Stimulated activated CD8-positive, alpha-beta memory T cell treated with anti-CD3 and anti-CD28 coated beads, Interleukin-7, amount 100 ng/mL, for 1 hour (primary cell): ENCODE measurements at places on chromosomes 1 and 21.

DNA sequence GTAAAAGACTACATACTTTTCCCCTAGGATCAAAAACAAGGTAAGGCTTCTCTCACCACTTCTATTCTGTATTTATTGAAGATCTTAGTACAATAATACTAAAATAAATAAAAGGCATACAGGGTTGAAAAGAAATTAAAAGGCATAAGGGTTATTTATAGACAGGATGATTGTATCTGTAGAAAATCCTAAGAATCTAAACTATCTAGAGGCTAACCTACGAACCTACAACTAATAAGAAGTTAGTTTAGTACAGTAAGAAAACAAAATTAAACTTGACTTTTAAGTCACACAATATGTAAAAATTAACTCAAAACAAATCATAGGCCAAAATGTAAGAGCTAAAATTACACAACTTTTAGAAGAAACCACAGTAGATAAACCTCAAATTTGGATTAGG, 50.4 kb upstream of the ADAM30 start:
- no peak for DNase-seq

- no peak for DNase-seq
Observed at GRCh38 chr1:10632691-10633090, 157.9 kb downstream of the PEX14 start.

- DNase-seq, result no peak
Observed at GRCh38 chr1:175844877-175845276, 101.5 kb upstream of the TNR start.

DNA sequence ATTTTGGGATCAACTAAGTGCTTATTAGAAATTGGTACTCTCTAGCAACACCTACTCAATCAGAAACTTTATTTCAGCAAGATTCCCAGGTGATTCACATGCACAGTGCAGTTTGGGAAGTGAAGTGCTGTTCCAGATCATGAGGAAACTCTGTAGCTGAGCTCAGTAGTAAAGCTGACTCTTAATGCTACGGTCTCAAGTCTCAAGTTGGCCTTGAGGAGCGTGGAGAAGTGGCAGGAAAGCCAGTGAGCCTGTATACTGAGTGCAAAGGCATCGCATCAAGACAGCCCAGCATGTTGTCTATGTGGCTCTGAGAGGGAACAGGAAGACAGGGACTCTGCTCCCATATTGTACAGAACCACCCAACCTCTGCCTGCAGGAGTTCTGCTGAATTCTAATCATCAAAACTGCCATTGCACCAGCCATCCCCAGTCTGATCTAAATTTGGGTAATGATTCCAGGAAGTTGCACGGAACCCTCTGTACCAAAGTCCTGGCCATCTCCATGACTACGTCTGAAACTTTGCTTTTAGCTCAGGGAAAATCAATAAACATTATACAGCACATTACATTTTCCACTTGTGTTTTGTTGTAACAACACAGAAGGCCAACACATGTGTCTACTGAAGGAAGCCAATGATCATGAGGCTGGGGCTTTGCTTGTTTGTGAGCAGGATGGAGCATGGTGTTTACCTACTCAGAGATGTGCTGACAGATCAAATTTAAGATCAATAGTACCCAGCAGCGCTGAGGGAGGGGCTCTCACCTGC, 105.1 kb upstream of the TLR5 start:
- DNase-seq, result no peak

DNA sequence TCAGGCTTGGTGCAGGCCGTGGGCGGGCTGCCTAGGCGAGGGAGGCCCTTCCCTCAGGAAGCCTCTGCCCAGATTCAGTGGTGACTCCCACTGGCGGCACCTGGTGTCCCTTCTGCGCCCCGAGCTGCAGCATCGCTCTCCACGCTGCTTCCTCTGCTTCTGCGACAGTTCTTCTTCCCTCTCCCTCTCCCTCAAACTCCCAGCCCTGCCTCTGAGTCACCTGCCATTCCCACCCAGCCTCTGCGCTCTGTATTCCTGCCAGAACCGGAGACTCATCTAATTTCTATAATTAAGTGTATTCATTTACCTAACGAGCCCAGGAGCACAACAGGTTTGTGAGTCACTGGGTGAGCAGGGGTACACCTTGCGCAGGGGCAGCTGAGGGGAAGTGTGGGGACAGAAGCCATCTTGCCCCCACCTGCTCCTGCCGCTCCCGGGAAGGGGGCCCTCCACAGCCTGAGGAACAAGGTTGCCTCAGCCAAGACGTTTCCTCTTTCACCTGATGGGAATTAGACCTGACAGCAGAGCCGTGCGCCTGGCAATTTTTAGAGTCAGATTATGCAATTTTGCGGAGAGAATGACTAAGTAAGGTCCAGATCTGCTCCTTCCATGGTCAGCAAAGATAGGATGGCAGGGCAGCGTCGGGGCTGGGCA, 19.4 kb downstream of the KCNC4 start:
- no peak for DNase-seq

DNA sequence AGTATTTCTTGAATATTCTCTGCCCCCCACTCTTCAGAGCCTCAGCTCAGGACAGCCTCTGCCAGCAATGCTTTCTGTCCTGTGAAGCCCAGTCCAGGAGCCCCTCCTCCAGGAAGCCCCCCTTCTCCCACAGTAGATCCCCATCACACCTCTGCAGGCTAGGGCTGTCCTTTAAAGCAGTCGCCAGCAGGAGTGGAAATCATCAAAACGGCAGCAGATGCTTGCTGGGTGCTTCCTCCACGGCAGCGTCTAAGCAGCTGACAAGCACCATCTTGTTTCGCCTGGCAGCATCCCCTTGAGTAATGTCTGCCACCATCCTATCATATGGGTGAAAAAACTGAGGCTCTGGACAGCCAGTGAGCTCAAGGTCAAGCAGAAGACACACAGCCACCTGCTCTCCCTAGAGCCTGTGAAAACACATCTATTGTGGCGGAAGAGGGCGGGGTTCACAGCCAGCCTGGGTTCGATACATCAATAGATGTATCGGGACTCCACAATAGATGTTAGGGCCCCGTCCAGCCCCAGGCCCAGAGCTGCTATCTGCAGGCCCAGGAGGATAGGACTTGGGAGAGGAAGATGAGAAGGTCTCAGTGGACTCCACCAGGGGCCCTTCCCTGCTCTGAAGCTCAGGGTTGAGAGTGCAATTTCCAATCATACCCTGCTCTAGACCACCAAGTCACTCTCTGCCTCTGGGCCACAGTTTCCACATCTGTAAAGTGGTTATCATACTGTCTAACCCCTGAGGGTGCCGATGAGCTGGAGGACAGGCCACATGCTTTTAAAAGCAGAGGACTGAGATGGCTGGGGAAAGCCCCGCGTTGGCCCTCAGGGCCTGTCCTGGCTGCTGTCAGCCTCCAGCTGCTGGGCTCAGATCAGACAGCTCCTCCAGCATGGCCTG, 17.5 kb downstream of the RUNX3 start:
- no peak for DNase-seq

DNA sequence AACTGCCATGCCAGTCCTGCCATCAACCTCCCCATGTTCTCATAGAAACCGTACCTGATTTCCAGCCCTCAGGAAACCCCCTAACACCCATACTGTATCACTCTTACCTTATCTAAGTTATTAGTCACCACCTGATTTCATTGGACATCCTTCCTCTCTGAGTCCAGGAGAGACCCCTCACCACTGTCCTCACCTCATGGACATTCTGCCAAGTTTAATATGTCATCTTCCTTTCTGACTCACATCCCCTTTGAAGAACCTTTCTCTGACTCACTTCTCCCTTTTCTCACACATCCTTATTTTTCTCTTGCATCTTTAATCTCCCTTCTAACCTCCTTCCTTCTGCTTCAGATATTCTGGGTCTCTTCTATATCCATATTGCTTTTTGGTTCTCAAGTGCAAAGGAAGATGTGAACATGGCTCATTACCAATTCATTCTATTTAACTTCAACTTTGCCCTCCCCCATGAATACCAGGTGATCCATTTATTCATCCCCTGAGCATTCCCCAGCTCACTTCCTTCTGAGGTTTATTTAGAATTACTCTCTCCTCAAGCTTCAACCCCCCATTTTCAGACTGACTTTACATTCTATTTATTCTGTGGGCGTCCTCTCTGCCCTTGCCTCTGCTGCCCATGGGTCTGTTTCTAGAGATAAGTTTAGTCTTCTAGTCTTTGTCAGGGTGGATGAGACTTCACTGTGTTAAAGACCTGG, 206.8 kb upstream of the ESRRG start:
- no peak for DNase-seq

GRCh38 chr1:119829625-119830024, 18.4 kb upstream of the REG4 start:
- DNase-seq, result no peak

- DNase-seq, result no peak
Observed at GRCh38 chr1:33609739-33610138, 137.3 kb downstream of the ZSCAN20 start.

DNA sequence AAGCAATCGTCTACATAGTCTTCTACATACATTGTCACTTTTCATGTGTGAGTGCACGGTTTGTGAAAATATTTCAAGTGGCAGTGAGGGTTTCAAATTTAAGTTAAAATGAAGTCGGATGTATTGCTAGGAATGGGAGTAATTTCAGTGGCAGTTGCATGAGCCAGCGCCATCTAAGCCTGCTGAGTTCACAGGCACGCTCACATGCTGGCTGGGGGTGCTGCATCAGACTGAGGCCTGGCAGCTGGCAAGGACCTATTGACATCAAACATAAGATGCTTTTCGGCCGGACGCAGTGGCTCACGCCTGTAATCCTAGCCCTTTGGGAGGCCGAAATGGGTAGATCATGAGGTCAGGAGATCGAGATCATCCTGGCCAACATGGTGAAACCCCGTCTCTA, 80.7 kb downstream of the UBE4B start:
- no peak for DNase-seq

DNA sequence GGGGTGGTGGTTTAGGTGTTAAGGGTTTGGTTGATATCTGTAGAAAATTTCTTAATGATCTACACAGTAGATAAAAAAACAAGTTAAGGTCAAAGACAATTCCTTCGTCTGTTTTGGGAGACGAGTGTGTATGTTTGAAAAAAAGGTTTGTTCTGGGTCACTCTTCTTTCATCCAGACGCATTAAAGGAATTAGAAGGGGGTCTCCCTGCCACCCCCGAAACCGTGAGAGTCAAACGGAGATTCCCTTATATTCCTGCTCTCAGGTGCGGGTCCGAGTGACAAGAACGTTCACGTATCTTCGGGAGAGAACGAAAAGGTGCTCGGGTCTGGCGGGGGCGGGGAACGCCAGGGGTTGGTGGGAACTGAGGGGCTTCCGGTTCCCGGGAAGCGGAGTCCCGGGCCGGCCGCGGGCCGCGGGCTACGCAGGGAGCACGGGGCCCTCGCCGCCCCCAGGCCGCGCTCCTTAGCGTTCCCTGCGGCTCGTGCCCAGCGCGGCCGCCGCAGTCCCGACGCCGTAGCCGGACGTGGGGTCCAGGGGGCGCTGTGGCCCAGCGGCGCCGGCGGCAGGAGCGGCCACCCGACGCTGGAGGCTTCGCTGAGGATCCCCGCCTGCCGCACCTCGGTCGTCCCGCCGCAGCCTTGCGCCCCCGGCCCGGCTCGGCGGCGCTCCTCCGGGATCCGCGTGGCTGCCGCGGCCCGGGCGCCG, at the start of gene ZFYVE9:
TSS of gene ZFYVE9 (plus strand) at position 577 of the 707 bp plus-strand sequence. CDS start 91,118 bp downstream, outside the sequence.
- DNase-seq, result peak; percentile 45

DNA sequence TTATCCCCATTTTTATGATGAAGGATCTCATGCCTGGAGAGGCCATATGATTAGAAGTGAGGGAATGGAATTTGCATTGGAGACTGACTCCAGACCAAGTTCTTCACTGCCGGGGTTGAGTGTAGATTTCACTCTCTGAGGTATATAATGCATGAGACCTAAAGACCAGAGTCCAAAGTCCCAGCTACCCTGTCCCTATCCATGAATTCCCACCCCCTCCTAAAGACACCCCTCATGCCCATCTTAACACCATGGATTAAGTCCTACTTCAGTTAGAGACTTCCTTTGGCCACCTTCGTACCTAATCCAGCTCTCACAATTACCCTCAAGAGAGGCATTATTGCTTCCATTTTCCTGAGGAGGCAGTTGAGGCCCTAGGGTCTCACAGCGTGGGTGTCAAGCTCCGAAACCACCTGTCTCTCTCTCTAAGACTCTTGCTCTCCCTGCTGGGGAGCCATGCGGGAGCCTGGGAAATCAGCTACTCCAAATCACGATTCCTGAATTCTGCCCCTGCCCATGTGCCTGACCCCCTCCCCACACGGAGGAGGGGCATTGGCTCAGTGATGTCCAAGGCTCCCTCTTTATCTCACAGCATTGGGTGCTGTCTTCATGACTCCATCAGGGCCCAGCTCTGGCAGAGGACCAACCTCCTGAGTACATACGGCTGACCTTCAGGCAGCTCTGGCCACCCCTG, 11.7 kb upstream of the FOXO6 start:
- DNase-seq, result no peak

DNA sequence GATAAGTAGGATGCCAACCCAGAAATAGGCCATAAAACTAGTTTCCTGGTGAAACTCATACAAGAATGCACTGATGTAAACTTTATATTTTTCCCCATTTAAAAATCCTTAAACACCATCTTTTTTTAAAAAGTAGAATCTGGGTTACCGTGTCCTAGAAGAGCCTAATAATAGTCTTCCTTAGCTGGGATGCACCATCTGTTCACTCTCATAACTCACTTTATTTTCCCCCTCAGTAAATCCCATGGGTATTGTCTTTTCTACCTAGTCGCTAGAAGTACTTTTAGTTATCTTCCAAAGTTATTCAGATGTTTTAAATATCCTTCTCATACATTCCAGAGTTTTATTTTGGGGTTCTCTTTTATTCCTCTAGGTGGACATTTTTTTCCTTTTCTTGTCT, 250.2 kb downstream of the PLA2G4A start:
- no peak for DNase-seq

GRCh38 chr1:168913711-168914463, 184.9 kb upstream of the DPT start:
- DNase-seq, result no peak

DNA sequence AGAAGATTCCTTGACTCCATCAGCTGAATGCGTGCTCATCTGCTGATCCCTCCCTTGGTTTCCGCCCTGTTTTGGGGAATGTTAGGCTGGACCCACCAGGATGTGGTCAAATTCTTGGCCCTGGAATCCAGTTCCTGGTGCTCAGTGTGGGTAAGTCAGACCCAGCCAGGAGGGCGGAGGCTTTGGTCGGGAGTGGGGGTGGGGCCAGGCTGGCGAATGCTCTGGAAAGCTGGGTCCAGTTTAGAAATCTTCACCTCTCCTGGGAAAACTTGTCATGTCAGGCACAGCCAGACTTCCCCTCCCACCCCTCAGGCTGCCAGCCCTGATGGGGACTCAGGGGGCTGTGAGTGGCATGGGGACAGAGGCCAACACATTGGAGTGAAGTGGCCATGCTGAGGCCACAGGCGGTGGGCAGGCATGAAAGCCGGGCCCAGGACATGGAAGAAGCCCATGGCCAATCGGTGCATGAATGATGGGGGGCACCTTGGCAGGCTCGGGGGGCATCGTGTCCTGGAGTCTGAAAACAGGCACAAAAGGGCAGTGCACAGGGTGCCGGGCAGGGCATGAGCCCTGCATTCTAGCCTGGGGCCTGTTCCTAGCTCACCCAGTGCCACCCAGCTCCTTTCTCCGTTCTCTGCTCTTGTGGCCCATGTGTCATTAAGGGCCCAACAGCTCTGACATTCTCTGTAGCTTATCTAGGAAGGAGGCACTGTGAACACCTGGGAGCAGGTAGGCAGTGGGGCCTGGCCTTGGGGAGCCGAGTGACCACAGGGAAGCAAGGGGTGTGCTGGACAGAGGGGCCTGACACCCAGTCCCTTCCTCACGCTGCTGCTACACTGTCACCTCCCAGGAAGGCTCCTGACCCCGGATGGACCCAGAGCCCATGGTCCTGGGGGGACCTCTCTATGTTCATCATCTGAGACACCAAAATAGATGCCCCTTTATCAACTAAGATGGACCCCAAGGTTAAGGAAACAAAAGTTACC, 14.6 kb upstream of the PADI1 start:
- no peak for DNase-seq

GRCh38 chr1:41590331-41590730, 105.8 kb upstream of the EDN2 start:
- no peak for DNase-seq

- DNase-seq, result no peak
Observed at GRCh38 chr1:77064246-77064645, 155.0 kb downstream of the PIGK start.
